Activated CD8-positive, alpha-beta memory T cell treated with anti-CD3 and anti-CD28 coated beads for 24 hours (primary cell): ENCODE measurements at places on chromosomes 16 and 17.
A peak's percentile ranks its signal among the peaks of the same experiment; 100 is the strongest.

GRCh38 chr16:19486750-19487325, 35.1 kb downstream of the GDE1 start:
- DNase-seq: no peak

DNA sequence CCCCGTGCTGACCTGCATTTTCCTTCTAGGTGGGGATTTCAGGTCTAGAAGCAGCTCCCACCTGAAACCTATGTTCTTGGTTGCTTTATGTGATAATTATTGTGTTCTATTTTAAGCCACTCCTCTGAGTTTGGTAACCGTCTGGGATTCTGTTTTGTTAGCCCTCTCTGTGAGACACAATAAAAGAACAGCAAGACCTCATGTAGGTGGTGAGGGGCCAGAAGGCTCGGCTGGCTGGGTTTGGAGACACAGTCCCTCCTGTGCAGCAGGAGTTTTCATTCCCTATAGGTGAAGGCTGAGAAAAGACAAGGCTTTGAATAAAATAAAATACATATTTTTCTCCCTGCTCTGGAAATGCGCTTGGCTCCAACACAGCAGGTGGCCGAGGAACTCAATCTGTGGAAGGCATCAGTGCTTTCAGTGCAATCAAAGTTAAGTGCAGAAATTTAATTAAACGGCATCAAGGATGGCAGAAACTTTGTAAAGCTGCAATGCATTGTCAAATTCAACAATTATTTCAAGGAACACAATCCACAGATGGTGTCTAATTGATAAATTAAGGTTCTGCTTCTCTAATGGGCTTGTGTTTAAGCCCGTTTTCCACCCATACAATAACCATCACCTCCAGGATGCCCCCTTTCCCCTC, 107.8 kb downstream of the MSI2 start:
- no peak for DNase-seq

DNA sequence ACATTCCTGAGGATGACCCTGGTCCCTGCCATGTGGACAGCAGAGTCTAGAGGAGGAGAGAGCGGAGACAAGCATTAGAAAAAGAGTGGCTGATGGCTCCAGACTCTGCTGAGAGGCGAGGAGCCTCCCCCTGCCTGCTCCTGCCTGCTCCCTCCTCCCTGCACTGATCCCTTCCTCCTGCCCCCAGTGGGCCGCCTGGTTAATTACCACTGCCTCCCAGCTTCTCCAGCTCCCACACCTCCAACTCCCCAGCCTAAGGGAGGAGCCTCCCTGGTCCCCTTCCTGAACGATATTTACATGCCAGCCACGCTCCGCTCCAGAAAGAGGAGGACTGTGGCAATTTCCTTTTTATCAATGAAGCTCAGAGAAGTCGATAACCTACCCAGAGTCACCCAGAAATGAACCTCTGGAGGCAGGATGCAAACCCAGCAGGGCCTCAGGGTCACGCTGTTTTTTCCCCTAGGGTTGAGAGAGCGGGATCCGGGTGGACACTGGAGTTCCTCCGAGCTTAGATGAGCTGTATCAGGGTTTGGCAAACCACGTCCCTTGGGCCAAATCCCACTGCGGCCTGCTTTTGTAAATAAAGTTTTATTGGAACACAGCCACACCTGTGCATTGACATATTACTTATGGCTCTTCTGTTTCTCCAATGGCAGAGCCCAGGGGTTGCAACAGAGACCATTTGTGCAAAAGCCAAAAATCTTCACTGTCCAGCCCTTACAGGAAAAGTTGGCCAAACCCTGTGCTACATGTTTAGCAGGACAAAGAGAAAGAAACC, 27.1 kb upstream of the JPH3 start:
- DNase-seq: no peak

GRCh38 chr17:44722254-44722653, 13.8 kb downstream of the DBF4B start:
- no peak for DNase-seq

GRCh38 chr17:38663125-38663751, 11.5 kb downstream of the EPOP start:
- peak; percentile 74 for DNase-seq

GRCh38 chr16:82384949-82385348, 214.9 kb upstream of the MPHOSPH6 start:
- DNase-seq: no peak

DNA sequence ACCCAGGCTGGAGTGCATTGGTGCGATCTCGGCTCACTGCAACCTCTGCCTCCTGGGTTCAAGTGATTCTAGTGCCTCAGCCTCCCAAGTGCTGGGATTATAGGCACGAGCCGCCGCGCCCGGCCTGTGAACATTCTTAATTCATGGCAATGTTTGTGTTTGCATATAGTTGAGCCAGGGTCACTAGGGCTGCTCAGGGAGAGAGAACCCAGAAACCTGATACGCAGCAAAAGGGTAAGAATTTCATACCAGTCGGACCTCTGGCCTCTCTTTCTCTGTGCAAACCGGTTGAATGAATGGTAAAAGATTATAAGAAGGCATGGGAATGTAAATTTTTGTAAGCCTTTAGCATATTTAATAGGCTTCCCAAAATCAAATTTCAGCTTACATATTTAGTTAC, 6.9 kb upstream of the TMEM98 start:
- no peak for DNase-seq

- DNase-seq: peak; percentile 97
Measured at GRCh38 chr17:47698749-47699535, 5.0 kb downstream of the TBKBP1 start.

GRCh38 chr17:21418446-21419298, 42.5 kb downstream of the KCNJ12 start:
- no peak for DNase-seq

- DNase-seq: no peak
Measured at GRCh38 chr17:52160136-52160567, 1.6 kb upstream of the CA10 start.

- no peak for DNase-seq
Measured at GRCh38 chr16:10987361-10988163, 43.2 kb downstream of the CLEC16A start.

- no peak for DNase-seq
Measured at GRCh38 chr16:48081656-48082055, 74.1 kb downstream of the ABCC12 start.

GRCh38 chr16:77133706-77134105, 57.3 kb upstream of the MON1B start:
- DNase-seq: no peak

DNA sequence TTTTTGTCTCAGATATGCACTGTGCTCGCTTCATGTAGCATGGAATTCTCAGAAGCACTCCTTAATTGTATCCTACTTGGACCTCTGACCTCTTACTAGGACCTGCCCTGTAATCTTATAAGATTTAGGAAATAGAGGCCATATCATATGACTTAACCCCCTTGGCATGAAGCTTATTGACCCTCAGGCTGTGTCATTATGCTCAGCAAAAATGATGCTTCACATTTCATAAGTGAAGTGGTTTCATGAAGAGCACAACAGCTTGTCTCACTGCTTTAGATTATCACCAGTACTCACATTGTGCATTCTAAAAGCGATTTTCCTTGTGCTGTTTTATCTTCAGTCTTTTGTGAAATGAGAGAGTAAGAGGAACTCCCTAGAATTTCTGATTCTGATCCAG, 6.4 kb downstream of the PHKB start:
- DNase-seq: no peak

DNA sequence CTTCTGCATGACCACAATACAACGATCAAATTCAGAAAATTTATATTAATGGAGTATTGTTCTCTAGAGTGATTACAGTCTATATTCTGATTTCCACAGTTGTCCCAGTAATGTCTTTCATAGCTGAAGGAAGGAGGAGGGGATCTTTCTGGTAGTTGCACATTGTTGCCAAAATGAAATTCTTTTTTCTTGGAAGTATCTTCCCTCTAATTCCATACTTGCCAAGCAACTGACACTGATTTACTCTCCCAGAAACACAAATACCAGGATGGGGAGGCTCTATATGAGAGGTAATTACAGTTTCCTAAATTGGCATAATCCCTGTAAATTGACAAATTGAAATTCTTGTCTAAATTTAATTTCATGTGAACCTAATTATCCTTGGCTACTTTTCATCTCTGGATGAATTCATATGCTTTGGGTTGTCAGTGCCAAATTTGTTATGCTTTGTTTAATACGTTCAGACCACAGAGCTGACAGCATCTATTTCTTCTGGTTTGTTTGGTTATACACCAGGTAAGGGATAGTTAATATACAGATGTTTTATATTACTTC, 30.0 kb downstream of the NOL11 start:
- DNase-seq: no peak

- no peak for DNase-seq
Measured at GRCh38 chr16:27729516-27730304, 179.8 kb downstream of the KATNIP start.

- no peak for DNase-seq
Measured at GRCh38 chr16:26762594-26762993, 304.1 kb upstream of the C16orf82 start.

- no peak for DNase-seq
Measured at GRCh38 chr17:42553866-42554249, 1.1 kb downstream of the HSD17B1 start.

- DNase-seq: no peak
Measured at GRCh38 chr16:23501291-23501690, 9.0 kb downstream of the GGA2 start.

- DNase-seq: peak; percentile 83
Measured at GRCh38 chr17:40542558-40543411, 22.5 kb downstream of the CCR7 start.

DNA sequence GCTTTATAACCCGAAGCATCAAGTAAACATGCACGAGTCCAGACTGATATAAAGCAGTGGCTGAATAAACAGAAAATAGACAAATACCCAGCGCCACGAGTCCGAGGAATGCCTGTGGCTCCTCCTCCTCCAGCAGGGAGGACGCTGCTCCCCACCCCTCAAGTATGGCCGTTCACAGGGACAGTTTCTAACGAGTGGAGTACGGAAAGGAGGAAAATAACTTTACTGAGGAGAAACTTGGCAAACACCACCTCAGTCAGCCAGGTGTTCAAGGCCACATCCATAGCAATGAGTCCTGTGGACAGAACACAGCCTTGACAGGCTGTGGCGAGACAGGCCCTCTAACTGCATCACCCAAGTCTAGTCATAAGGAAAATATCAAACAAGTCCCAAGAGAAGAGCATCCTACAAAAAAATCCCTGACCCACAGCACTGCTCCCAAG, 9.2 kb downstream of the ZDHHC7 start:
- DNase-seq: no peak

DNA sequence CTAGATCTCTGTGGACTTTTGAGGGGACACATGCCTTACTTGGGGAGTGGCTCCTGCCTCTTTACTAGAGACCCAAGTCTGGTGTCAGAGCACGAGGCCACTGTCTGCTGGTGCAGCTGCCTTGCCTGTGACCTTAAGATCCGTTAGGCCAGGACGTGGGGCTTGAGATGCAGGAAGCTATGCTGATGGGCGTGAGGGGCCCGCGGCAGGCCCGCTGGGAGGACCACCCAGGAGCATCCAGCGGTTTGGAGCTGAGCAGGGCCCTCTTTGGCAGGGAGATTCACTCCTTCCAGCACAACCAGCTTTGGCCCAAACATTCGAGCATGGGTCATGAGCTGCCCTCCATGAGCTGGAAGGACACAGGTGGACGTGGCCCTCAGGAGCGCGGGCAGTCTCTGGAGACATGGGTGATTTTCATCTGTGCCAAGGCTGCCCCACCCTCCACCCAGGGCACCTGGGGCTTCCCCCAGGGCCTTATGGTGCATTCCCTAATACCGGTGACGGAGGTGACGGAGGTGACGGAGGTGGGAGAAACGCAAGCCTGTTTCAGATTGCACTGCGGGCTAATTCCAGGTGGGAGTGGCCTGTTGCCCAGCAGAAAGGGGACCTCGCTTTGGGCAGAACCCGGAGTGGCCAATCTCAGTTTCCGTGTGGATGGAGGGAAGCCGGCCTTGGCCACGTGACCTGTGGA, 12.7 kb downstream of the LGALS3BP start:
- no peak for DNase-seq

- DNase-seq: no peak
Measured at GRCh38 chr17:57502811-57503241, 242.3 kb downstream of the CCDC182 start.

DNA sequence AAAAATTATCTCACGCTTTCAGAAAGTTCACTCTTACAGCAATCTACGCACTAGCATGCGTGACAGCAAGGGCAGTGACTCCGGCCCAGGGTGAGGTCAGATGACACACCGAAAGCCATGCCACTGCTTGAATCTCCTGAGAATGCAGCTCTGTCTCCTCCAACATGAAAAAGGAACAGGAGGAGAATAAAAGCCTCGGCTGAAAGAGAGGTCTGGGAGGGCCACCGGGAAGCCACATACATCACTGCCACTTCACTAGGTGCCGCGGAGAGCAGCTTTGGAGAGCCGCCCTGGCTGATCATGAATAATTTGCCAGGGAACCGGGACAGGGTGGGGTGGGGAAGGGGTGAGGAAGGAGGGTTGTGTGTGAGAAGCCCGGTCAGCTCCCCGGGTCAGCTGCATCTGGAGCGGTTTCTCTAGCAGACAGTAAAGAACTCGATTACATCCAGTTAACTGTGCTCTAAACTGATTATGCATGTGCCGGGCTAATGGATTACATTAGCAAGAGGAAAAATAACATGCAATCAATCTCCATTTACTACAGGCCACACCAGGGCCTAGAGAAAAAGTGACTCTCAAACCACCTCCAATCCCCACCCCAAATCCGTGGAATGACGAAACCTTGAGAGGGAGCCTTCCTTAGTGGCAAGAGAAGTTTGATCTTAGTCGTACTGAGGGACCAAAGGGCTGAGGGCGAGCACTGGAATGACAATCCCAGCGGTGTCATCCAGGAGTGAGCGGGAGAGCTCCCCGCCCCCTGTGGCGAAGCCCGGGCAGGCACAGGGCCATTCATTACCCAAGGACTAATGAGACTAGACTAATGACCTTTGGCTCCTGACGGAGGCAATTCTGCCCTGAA, 100.3 kb downstream of the ZFHX3 start:
- DNase-seq: no peak

GRCh38 chr16:54505549-54506213, 219.1 kb upstream of the IRX3 start:
- DNase-seq: no peak

DNA sequence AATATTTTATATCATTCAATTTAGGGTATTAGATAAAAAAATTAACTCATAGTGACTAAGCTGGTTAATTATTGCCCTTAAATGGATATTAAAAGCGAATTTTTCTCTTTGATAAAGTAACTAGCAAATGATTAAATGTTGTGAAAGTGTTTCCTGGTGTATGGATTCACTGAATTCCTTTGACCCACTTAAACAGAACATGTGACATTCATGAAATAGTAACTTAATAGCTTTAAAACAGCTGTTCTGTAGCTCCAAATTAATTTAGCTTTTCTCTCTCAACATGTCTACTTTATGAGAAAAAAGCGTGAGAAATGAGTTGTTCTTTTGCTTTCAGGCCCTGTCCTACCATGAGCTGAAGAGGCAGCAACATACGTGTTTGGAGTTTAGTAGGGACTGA, 36.4 kb upstream of the APPBP2 start:
- DNase-seq: no peak

GRCh38 chr17:60351012-60351695, 40.8 kb downstream of the USP32 start:
- no peak for DNase-seq

- DNase-seq: peak; percentile 82
Measured at GRCh38 chr16:19884611-19885450, at the start of gene GPRC5B. Gene GPRC5B, minus strand, starts transcription at chr16:19884848. Its CDS starts 12,003 bp downstream, at chr16:19872845.
